Effector CD8-positive, alpha-beta T cell (primary cell): ENCODE measurements at places on chromosomes 3 and 15.

DNA sequence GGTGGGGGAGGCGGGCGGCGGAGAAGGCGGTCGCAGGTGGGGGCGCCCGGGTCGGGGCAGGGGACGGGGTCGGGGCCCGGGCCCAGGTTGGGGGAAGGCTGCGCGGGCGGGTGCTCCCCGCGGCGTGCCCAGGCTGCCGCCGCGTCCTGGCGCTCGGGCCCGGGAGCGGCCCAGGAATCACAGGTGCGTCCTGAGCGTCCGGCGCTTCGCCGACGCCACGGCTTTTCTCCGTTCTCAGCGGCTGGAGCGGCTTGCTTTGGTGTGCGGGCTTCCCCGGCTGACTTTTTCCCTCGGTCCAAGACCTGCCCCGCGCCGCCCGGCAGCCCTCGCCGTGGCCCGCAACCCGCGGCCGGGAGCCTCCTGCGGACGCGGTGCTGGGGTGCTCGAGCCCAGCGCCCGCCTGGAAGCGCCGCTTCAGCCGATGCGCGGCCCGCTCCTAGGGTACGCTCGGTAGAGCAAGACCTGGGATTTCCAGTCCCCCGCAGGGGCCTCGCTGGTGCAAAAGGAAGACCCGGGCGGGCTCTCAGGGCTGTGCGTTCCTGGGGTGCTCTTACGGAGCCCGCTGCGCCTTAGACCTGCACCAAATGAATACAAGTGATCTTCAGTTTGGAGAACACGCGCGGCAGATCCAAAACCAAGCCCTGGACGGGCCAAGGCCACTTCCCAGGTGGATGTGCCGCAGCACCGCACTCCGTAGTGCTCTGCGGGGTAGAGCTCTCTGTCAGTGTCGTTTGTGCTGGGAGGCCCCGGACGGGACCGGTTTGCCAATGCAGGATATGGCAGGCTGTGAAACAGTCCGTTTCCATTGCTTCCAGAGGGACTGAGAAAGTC is 639 bp downstream of the NIPA1 start:
- DNase-seq: no peak

GRCh38 chr3:134064081-134064480 is 34.4 kb upstream of the SLCO2A1 start:
- no peak for DNase-seq

DNA sequence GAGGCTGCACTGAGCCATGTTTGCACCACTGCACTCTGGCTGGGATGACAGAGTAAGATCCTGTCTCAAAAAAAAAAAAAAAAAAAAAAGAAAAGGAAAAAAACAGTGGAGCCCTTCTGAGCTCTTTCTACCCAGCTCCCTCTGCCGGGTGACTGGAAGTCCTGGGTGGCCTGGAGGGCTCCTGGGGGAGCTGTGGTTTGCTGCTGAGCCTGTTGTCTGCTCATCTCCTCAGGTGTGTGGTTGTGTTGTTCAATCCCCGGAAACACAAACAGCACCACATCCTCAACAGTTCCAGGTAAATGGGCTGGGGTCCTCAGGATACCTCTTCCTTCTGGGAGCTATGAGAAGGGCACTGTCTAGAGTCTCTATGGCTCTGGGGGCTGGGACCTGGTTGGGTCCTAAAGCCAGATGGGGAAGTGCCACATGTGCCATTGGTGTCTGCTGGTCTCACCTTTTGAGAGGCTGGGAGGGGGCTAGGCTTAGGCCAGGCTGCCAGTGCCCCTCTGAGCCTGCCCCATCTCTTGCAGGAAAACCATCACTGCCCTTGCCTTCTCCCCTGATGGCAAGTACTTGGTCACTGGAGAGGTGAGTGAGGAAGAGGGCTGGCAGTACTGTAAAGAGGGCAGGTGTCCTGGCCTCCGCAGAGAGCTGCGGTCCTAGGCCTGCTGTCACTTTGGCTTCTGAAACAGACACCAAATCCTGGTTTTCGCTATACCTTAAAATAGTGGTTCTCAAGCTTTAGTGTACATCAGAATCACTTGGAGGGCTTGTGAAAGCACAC is 17.1 kb upstream of the JMJD7 start:
- no peak for DNase-seq

DNA sequence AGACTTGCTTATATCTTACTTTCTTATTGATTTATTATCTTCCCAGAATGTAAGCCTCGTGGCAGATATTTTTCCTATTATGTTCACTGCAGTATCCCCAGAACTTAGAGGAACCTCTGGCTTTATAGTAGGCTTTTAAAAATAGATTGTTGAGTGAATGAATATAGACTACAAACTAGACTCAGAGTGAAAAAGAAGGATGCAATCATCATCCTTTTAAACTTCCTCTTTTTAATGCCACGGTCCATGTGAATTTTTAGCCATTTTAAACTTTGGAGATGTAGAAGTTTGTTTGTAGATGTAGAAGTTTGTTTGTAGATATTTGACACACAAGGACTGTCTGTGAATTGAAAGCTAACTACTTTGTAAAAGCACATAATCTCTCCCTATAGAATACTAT is 7.2 kb upstream of the P2RY12 start:
- DNase-seq: no peak

DNA sequence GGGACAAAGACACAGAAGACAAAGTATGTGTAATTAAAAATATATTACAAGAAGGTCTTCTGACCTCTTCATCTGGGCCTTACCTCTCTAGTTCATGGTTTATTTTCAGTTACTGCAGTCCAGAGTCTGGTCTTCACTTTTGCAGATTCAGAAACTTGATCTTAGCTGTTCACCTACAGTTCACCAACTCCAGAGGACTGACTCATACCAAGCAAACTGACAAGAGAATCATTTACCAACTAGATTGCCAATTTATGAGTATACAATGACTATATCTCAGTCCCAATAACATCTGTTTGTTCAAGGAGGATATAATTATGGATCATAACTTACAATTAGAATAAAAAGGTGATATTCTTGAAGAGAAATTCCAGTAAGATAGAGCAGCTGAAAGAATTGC is 9.0 kb downstream of the P2RY1 start:
- DNase-seq: no peak
